Hair follicular keratinocyte (primary cell): ENCODE measurements at places on chromosomes 2 and 18. TPM values are rescaled to one million over a fixed set of nuclear protein-coding genes. Genes with fewer than 3 reads are reported as not detected.

Gene GTF3C2
- 34.4 and 42.2 TPM in 2 replicates for total RNA-seq

Gene REG1B
- not detected in 2 replicates for total RNA-seq

Gene PLCD4
- 14.6 and 16.5 TPM in 2 replicates for total RNA-seq

Gene GPR35
- not detected in 2 replicates for total RNA-seq

Gene SLC5A7
- not detected in 2 replicates for total RNA-seq

Gene THSD7B
- total RNA-seq, result not detected in 2 replicates

Gene CPLX4
- not detected in 2 replicates for total RNA-seq

Gene CBLN2
- not detected in 2 replicates for total RNA-seq

Gene IL1RL1
- total RNA-seq, result 1.5 and 4.3 TPM in 2 replicates

Gene VAMP8
- 99.9 and 101 TPM in 2 replicates for total RNA-seq

Gene C2orf80
- not detected in 2 replicates for total RNA-seq

Gene CFAP65
- not detected in 2 replicates for total RNA-seq

Gene GREB1
- 0.31 and 1.0 TPM in 2 replicates for total RNA-seq

Gene SP5
- not detected in 2 replicates for total RNA-seq

Gene TCF23
- total RNA-seq, result 0.04 TPM in 1 of 2 replicates, not detected in the other

Gene CYP27C1
- 3.4 and 4.9 TPM in 2 replicates for total RNA-seq

Gene GPAT2
- 1.4 and 2.8 TPM in 2 replicates for total RNA-seq

Gene MARCO
- 0.08 TPM in 1 of 2 replicates, not detected in the other for total RNA-seq

Gene LOXHD1
- not detected in 2 replicates for total RNA-seq

Gene ICOS
- not detected in 2 replicates for total RNA-seq

Gene SH3RF3
- total RNA-seq, result 0.57 and 0.86 TPM in 2 replicates

Gene PTPRN
- total RNA-seq, result 0.08 TPM in 1 of 2 replicates, not detected in the other

Gene CSRNP3
- total RNA-seq, result 0.80 and 5.9 TPM in 2 replicates

Gene PSMA8
- not detected in 2 replicates for total RNA-seq

Gene AQP12B
- not detected in 2 replicates for total RNA-seq

Gene GKN1
- not detected in 2 replicates for total RNA-seq

Gene PPM1G
- 100 and 162 TPM in 2 replicates for total RNA-seq

Gene MSH2
- 15.1 and 23.0 TPM in 2 replicates for total RNA-seq

Gene TMEM17
- 2.9 and 5.5 TPM in 2 replicates for total RNA-seq
